Ammon's horn (tissue), 1 donor: ENCODE measurements at places on chromosomes 7 and 10.

GRCh38 chr10:73332379-73332778, 26.3 kb downstream of the CFAP70 start:
- DNase-seq = no peak

DNA sequence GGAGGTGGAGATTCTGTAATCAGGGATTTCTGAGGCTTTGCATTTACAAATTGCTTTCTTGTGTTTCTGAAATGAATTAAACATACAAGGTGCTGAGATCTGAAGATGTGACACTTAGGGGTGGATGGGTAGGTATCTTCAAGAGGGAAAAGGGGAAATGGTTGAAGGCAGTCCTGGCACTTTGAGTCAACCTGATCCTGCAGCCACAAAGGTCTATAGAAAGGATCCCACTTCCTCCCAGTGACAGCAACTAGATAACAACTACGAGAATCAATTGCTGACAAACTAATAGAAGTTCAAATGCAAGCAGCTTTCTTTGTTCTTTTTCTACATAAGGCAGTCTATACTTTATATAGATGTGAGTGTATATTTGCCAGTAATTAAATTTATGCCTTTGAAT, 553.3 kb downstream of the MDFIC start:
- DNase-seq = no peak

GRCh38 chr7:29780346-29780745, 26.0 kb upstream of the WIPF3 start:
- no peak for DNase-seq

DNA sequence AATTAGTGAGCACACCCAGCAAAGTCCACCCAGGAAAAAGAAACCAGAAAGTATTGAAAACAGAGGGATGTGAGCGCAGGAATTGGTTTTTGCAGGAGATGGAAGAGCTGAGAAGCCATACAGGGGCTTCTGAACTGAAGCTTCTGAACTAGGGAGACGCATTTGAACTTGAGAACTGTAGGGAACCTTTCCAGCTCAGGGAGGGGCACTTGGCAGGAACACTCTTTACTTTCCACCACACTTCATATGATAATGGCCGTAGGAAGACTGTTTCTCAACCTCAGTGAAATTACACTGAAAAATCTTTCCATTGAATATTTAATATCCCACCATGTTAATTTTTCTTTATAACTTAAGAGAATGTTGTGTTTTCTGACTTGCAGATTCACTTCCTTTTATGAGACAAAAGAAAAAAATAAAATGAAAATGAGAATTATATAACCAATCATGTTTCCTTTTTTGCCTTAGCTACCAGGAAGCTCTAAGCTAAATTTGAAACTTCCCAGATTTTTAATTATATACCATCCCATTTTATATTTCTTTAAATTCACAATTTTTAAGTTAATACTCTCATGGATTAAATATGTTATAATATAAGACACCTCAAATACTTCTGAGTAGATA, 98.3 kb upstream of the TCF7L2 start:
- no peak for DNase-seq

GRCh38 chr7:30931929-30932540, 20.4 kb downstream of the AQP1 start:
- no peak for DNase-seq

DNA sequence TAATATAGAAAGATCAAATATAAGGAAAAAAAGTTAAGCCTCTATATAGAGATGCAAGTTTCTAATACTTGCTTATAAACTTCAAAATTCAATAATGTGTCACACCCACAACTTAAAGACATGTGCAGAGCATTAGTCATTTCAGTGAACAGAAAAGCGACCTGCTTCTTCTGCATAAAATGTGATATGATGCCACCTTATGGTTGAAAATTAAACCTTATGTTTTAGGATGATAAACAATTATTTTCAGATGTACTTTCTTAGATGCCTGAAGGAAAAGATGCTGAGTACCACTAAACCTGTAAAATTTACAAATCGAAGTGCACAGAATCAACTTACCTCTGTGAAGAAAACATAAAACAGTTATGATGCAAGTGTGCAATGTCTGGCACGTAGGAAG, 96.0 kb downstream of the MTERF1 start:
- DNase-seq = peak; percentile 25

DNA sequence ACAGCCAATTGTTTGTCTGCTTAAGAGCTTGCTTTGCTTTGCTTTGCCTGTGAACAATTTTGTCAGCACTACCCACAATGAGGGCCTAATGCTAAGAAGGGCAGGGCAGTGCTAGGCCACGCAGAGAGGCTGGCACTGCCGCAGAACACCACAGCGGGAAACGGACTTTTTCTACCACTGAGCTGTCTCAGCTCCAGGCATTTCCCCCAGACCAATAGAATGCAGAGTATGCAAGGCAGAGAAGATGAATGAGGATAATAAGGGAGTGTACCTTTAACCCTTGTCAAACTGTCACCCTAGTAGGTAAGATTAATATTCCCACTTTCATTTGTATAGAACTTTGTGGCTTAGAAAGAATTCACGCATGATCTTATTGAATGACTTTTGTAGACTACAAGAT, 104.5 kb downstream of the SH3PXD2A start:
- DNase-seq = no peak
